ENCODE measurements at places on chromosomes 1 and 21.

DNA sequence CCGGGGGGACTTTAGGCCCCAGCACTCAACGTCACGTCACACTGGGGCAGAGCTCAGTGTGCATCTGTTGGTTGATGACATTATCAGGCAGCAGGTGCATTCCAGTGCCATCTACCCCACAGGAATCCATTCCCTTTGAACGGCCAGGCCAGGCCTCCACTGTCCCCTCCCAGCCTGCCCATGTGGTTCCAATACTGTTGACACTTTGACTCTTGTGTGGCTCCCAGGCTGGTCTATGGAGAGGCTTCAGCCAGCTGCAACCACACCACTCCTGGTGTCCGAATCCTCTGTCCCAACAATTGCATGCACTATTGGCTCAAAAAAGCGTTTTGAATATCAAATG, 92.0 kb upstream of the SIM2 start:
- no peak for DNase-seq

- DNase-seq = no peak
These were observed 373.8 kb downstream of the HHAT start for GRCh38 chr1:210702506-210702905.

- DNase-seq = no peak
These were observed 47.8 kb downstream of the ASB17 start for GRCh38 chr1:75884437-75884836.

- DNase-seq = no peak
These were observed 51.7 kb downstream of the BACE2 start for GRCh38 chr21:41219498-41220207.

DNA sequence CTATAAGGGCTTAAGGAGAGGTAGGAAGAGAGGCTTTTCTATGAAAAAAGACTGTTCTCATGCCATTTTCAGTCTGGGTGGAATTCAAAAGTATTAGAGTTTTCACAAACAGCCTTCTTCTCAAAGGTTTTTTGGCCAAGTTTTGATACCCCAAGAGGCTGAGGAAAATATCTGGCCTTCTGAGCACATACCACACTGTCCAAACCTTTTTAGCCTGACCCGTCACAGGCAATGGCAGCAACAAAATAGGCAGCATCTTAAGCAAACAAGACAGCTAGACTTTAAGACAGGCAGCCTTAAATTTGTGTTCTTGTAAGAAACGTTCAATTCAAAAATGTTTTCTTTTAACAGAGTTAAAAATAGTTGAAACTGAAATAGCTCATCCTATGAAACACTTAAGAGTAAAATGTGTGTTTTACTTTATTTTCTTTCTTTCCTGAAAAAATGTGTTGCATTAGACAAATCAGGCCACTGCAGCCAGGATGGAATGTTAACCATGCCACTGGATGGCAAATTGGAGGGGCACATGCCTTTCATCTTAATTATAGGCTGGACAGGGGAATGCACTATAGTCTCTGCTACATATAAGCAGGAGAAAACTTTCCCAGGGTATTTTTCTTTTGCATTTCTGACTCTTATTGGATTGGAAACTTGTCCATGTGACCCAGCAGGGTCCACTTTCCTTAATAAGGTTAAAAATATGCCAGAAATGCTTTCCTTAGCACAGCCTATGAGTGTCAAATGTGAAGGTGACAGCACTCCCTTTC, 315.0 kb downstream of the TGFB2 start:
- DNase-seq = no peak

GRCh38 chr1:63255153-63255552, 67.2 kb upstream of the FOXD3 start:
- no peak for DNase-seq

- DNase-seq = no peak
These were observed 106.9 kb downstream of the LTN1 start for GRCh38 chr21:28885853-28886177.

DNA sequence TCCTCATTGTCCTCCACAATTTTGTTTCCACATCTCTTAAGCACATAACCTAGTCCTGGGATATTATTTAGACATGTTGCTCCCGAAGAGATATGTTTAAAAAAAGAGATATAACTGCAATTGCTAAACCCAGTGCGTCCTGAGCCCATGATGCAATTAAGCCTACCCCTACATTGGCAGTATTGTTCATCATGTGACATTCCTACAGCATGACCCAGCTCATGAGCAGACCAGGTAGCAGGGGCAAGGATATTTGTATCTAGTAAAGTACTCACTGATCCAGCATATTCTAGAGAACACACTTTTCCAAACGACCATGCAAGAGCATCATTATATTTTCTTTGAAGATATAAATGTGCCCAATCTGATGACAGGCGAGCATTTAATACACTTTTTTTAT, 1.2 kb downstream of the ADAM30 start:
- DNase-seq = no peak

GRCh38 chr1:16017461-16018303, at the start of gene HSPB7:
TSS of gene HSPB7 (minus strand) at chr1:16018043. CDS start at chr1:16017963, 80 bp downstream.
- DNase-seq = no peak

DNA sequence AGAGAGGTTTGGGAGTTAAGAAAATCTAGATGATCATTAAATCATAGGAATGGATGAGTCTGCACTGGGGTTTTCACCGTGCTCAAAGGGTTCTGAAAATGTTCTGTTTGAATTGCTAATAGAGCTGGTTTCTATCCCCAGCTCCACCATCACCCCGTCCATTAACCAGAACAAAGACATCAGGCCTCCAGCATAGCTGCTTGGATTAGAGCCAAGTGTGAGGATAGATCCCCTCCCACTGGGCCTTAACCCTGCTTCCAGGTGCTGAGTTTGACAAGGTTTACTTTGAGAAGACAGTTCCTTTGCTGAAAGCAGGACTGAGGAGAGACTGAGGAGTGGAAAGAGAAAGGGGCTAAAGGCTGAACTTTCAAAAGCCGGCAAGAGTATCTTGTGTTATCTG, 48.3 kb downstream of the MPZL1 start:
- no peak for DNase-seq

DNA sequence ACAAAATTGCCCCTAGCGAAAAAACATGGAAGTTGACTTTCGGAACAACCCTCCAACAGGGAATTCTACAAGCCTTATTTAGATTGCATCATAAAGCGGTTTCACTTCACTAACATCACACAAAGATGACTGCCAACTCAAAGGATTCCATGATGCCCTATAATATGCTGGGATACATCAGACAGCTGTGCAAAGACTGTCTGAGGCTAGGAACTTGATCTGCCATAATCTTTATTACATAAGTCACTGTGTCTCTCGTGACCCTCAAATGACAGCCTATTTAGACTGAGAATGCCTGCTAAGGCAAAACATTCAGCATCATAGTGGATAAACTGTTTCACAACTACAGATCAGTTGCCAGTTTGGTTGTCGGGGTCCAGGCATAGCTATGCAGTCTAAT, 23.8 kb downstream of the FH start:
- DNase-seq = no peak

DNA sequence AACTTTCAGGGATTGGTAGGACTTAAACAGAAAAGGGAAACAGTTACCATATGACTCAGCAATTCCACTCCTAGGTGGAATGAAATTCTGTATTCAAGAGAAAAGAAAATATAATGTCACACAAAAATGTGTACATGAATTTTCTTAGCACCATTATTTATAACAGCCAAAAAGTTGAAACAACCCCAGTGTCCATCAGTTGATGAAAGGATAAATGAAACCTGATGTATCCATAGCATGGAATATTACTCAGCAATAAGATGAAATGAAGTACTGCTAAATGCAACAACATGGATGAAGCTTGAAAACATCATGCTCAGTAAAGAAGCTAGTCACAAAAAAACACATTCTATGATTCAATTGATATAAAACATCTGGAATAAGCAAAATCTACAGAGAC, 15.5 kb downstream of the EEIG2 start:
- DNase-seq = no peak

GRCh38 chr1:8342325-8342724, 24.4 kb downstream of the SLC45A1 start:
- no peak for DNase-seq

DNA sequence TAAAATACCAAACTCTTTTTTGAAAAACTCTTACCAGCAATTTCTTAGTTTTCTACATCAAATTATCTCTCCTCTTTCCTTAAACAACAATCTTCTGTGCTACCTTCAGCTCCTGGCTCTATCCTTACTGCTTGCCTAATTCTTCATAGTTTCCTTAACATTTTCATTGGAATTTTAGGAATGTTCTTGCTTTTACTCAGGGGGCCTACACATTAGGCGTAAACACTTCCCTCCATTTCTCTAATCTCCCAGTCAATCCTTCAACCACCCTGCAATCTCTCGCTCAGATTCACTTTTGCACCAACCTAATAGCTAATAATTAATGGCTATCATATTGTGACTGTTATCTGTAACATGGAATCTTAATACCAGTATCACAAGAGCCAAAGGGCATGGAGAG, 50.1 kb downstream of the ADAMTS5 start:
- DNase-seq = no peak

DNA sequence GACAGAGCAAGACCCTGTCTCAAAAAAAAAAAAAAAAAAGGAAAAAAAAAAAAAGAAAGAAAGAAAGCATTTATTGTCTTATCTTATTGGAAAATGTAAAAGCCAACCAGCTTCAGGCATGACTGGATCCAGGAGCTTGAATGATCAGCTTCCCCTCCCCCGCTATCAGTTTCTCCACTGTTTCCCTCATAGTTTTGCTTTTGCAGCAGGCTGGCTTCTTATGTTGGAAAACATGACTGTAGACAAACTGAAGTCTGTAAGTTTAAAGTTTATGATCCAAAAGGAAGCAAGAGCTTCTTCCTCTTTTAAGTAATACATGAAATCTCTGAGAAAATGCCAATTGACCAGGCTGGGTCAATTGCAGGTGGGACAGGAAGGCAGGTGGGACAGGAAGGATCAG, 52.2 kb downstream of the FHAD1 start:
- no peak for DNase-seq

DNA sequence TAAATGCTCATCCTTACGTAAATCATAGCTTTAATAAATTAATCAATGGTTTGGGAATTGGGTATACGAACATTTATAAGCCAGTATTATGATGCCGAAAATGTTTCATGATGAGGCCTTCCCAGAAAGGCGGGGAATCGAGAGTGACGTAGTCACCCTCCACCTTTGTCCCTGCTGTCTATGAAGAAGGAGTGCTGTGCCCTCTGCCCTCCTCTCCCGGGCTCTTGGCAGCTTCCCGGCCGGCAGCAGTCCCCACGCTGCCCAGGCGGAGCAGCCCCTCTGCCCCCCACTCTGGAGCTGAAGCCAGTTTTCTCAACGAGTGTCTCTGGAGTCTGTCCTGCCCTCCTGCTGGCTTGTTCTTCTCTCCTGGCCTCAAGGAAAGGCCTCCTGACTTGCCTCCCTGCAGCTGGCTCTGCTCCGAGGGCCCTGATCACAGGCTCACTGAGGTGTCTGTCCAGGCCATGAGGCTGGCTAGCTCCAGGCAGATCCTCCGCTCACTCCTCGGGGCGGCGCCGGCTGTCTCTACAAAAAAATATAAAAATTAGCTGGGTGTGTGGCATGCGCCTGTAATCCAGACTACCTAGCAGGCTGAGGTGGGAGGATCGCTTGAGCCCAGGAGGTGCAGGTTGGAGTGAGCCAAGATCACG, 150.7 kb upstream of the COL6A1 start:
- no peak for DNase-seq

GRCh38 chr1:146036965-146037646, 15.6 kb upstream of the HJV start:
- peak; percentile 57 for DNase-seq

GRCh38 chr1:54359393-54360162, 46.6 kb downstream of the SSBP3 start:
- no peak for DNase-seq

DNA sequence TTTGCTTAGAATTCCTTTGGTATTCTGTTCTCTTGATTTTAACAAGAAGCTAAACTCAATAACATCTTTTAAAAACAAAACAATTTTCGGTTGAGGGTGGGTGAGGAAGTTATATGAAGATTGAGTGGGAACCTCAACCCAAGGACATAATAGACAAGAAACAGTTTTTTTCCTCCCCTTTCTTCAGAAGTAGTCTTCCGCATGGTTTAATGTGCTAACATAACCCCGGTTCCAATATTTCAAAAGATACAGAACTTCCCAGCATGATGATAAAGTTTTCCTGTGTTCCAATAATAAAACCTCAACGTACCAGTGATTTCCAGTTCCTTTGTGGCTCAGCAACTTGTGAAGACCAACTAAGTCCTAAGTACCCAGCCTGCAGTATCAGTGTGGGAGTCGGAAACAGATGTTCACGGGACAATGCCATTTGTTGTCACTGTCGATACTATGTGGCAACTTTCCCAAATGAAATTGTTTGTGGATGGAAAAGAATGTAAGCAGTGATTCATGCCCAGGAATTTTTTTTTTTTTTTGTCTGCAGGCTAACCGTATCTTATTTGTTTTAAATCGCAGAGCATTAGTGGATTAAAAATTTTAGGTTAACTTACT, 48.5 kb downstream of the NR5A2 start:
- DNase-seq = no peak
